ENCODE measurements at places on chromosomes 6 and 20.

DNA sequence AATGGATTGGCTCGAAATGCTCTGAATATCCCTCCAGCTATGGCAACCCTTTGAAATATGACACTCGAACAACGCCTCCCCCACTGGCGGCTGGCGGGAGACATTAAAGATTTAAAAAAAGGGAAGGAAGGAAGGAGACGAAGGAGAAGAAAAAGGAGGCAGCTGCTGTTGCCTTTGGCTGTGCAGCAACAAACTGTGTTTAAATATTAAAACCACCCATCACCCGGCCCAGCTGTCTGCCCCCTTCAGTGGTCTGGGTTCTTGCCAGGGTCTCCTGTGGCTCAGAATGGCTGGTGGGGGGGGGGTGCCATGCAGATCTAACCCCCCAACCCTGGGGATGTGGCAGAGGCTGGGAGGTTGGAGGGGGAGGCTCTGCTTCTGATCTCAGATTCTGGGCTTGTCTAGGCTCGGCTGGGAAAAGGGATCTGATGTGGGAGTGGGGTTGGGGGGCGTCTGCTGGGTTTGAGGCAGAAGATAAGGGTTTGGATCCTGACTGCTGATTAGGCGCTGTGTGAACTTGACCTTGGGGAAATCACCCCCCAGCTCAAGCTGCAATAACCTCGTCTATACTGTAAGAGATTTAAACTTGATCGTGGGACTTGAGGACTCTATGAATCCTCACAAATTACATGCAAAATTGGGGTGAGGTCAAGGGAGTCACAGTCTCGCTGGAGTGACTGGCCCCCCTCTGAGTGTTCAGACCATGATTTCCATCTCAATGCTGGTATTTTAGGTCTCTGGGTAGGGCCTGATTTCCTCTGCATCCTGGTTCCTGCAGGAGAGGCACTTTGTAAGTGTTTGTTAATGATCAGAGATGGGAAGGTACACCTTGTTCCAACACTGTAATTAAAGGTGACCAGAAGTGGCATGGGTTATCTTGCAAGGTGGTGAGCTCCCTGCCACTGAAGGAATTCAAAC, 40.3 kb upstream of the BLCAP start:
- no peak for DNase-seq

- DNase-seq: no peak
Observed at GRCh38 chr6:161215876-161216615, 57.8 kb downstream of the AGPAT4 start.

- DNase-seq: no peak
Observed at GRCh38 chr6:133855276-133855990, 33.5 kb upstream of the TCF21 start.

DNA sequence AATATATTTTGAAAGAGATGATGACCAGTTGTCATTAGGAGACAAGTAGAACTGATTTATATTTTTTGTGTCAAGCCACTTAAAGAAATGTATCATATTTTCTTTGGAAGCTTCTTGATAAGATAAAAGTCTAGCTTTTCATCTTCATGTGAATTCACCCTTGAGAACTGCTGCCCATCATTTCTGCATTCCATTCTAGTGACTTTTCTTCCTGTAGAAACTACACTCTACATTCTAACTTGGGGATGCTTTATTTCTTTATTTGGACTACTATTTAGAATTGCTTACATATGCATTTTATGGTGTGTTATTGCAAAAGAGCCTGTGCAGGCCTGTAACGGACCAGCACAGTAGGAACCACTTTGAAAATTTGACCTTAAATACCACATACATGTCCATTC, 335.0 kb upstream of the KCNQ5 start:
- no peak for DNase-seq

DNA sequence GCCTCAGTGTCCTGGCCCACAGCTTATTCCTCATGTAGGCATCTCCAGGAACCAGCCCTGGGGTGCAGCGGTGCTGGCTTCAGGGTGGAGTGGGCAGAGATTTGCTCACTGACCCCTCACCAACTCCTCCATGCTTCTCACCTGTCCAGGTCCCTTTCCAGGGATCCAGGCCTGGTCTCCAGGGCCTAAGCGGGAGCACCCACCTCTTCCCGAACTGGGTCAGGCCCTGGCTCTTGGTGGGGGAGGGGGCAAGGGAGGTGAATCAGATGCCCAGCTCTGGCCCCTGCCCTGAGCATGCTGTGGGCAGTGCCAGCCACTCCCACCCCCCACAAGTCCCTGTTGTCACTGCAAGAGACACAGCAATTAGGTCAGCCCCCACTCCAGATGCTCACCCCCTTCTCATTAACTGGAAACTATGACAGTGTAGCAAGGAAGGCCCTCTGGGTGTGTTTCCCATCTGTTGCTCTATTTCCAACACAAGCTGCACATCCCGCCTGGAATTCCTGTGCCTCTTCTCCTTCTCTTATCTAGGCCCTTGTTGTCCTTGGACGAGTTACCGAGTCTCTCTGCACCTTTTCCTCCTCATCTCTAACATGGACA, 37.0 kb downstream of the MDFI start:
- DNase-seq: no peak

GRCh38 chr6:140070846-140071473, 696.5 kb upstream of the CITED2 start:
- DNase-seq: no peak

- DNase-seq: no peak
Observed at GRCh38 chr6:164166996-164167395, 752.5 kb downstream of the QKI start.

DNA sequence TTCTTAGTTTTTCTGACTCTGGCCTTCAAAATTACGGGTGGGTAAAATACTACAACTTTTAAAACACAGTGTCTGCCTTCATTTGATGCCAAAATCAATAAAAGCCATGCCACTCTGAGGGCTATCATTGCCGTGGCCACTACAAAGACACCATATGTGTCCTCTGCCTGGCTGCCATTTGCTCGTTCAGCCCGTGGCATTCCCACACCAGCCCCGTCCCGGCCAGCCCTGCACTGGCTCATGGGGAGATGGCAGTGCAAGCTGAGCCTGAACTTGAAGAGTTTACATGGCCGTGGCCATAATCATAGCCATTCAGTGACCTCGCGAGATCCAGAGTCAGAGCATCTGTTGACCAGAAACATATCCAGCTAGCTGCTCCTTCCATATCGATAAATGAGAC, 79.2 kb downstream of the SMOC2 start:
- DNase-seq: no peak

DNA sequence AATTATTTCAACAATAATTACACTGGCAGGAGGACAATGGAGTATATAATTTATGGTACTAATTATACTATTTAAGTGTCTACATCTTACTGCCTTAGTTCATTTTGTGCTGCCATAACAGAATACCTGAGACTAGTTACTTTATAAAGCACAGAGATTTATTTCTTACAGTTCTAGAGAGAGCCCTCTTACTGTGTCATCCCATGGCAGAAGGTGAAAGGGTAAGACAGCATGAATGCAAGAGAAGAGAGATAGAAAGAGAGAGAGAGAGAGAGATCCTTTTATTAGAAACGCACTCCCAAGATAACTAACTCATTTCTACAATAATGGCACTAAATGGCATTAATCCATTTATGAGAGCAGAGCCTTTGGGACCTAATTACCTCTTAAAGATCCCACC, 314.7 kb downstream of the EPM2A start:
- no peak for DNase-seq

DNA sequence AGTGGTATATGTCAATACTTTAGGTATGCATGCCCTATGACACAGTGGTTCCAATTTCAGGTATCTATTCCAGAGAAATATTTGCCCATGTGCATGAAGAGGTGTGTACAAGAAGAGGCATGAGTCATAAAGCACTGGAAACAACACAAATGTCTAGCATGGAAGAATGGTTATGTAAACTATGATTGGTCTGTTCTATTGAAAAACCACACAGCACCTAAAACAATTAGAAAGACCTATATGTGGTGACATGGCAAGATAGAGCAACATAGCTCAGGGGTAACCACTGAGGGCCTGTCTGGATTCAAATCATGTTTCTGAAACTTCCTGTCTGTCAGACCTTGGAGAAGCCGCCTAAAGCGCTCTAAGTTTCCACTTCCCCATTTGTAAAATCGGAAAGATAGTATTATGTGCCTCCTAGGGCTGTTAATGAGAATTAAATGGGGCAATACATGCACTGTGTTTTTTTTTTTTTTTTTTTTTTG, 76.0 kb upstream of the SHLD1 start:
- peak; percentile 47 for DNase-seq

DNA sequence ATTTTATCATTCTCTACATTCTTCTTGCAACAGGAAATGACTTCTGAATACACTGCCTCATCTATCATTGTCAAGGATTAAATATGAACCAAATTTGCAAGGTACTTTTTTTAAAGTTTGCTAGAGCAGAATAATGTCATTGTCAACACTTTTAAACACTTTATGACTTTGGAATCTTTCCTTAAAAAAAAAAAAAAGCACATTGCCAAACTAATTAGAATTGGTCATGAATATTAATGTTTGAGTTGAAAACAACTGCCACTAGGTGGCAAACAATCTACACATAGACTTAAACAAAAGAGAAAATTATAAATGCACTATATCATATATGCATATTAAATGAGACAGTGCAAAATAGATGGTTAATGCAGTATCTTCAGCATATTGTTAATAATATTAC, 32.5 kb upstream of the TMEM244 start:
- DNase-seq: no peak
